ENCODE measurements at places on chromosomes 7 and 10.

GRCh38 chr10:58518775-58519174, 6.1 kb downstream of the BICC1 start:
- DNase-seq, result no peak

- no peak for DNase-seq
Observed at GRCh38 chr10:23081891-23082290, 13.5 kb upstream of the MSRB2 start.

- DNase-seq, result no peak
Observed at GRCh38 chr7:13327669-13328068, 640.2 kb downstream of the ARL4A start.

DNA sequence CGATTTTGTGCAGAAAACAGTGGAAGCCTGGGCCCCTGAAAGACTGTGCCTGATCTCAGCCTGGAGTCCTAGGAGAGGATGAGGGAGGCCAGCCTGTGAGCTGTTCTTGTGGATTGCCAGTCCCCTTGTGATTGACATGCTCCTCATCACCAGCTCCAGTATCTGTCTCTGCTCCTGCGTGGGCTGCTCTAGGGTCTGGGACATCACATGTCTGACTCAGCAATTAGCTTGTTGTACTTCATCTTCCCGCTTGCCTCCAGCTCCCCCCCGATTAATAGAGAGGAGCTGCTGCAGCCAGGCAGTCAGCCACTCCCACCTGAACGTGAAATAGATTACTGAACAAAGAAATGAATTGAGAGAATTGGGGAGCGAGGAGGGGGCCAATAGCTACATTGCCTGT, 99.6 kb upstream of the TBX20 start:
- DNase-seq, result no peak

GRCh38 chr10:34555653-34556052, 259.4 kb downstream of the PARD3 start:
- no peak for DNase-seq

DNA sequence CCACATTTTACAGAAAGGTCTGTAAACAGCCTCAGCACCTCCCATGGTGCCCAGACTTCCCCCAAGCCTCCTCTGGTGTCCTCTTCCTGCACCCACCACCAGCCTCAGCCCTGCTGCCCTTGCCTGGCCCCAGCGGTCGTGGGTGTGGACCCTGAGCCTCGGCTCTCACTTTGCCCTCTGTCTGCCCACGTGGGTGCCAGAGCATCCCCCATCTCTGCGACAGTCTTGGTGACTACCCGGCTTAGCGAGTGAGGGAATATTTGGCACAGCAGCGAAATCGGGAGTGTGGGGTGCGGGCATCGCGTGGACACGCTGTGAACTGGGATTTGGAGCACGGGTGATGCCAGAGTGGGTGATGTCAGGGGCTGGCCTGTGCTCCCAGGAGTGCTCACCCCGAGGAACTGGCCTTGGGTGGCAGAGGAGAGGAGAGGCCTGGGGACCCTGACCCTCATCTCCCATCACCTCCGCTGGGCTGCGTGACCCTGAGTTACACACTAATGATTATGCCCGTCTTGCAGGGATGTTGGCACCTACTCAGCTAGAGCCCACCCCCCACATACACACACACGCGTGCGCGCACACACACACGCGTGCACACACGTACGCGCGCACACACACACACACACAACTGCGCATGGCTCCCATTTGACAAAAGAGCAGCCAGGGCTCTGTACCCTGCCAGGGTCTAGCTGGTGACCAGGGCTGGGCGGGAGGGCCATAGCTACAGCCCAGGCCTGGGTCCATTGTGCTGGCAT, 8.7 kb downstream of the ELFN1 start:
- no peak for DNase-seq

DNA sequence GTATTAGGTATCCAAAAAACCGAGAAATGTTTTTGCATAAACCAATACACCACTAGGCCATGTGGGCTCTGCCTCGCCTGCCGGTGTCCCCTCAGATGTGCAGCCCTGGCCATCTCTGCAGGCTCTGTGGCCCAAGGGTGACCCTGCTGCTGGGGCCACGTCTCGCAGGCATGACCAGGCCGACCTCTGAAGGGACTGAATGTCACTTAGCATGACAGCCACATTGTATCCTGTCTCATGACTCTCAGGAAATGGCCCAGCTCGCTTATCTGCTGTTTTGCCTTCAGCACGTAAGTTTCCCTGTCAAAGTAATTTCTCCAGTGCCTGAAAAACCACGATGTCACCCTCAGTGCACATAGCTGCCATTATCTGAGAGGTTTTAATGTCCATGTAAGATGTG, 49.5 kb upstream of the ZNF32 start:
- DNase-seq, result no peak

- no peak for DNase-seq
Observed at GRCh38 chr10:52952391-52953055, 179.9 kb upstream of the MBL2 start.
